ENCODE measurements at places on chromosomes 11 and 22.

DNA sequence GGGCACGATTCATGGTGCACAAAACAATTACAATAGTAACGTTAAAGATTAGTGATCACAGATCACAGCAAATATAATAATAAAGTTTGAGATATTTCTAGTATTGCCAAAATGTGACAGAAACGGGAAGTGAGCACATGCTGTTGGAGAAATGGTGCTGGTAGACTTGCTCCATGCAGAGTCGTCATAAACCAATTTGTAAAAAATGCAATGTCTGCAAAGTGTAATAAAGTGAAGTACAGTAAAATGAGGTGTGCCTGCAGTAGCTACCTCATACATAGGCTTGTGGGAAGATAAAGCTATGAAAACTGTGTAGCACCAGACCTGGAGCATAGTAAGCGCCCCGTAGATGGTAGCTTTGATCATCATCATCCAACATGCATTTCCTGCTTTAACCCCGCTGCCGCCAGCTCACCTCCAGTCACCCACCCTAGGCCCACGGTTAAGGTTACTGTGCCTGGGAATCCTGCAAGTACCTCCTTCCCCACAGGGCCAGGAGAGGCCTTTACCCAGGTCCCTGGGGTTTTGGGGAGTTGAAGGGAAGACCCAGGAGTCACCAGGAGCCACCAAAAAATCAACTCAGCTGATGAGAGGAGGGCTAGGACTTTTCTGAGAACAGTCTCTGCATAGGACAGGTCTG is 59.2 kb downstream of the MYO7A start:
- no peak for DNase-seq
- H3K36me3 ChIP-seq, result no peaks in the 10 kb centered on the region
- no peaks in the 10 kb centered on the region for H3K27me3 ChIP-seq
- no peak overlapping the region for H3K4me3 ChIP-seq
- no peaks in the 10 kb centered on the region for H3K4me1 ChIP-seq

DNA sequence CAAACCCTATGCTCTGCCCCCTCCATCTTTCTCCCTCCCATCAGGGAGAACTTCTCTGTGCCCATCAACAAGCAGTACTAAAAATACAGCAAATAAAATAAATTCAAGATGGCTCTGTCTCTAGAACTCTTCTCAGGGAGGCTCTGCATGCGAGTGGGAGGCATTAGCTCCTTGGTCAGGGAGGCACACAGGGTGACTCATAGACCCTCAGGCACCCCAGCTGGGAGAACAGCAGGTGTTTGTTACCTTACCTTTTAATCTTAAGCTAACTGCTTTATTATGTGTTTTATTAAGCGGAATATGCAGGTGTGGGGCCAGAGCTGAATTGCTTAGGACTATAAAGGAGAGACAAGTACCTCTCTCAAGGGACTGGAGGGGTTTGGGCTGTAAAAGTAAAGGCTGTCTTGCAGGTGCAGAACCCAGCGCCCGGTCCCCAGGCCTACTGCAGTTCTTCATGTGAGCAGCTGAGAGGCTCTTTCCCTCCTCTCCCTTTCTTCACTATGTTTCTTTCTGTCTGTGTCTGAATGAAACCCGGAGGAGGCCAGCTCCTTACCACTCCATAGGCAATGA is 20.8 kb downstream of the CSNK2A3 start:
- no peaks in the 10 kb centered on the region for H3K36me3 ChIP-seq
- no peak for DNase-seq
- H3K27me3 ChIP-seq, result no peaks in the 10 kb centered on the region
- H3K4me1 ChIP-seq, result no peaks in the 10 kb centered on the region
- H3K4me3 ChIP-seq, result no peak overlapping the region
- H3K27ac ChIP-seq, result no peak overlapping the region

GRCh38 chr11:15430381-15430780 is 315.7 kb downstream of the INSC start:
- H3K27ac ChIP-seq, result no peak overlapping the region
- no peaks in the 10 kb centered on the region for H3K36me3 ChIP-seq
- H3K4me3 ChIP-seq, result no peak overlapping the region
- no peaks in the 10 kb centered on the region for H3K4me1 ChIP-seq
- no peak for DNase-seq

GRCh38 chr11:66281776-66282467 is 3.9 kb downstream of the CNIH2 start:
- H3K27me3 ChIP-seq, result no peaks in the 10 kb centered on the region
- peaks cover 23% of the 10 kb centered on the region for H3K36me3 ChIP-seq
- H3K4me1 ChIP-seq, result peaks cover 34% of the 10 kb centered on the region
- H3K4me3 ChIP-seq, result no peak overlapping the region
- H3K27ac ChIP-seq, result no peak overlapping the region

DNA sequence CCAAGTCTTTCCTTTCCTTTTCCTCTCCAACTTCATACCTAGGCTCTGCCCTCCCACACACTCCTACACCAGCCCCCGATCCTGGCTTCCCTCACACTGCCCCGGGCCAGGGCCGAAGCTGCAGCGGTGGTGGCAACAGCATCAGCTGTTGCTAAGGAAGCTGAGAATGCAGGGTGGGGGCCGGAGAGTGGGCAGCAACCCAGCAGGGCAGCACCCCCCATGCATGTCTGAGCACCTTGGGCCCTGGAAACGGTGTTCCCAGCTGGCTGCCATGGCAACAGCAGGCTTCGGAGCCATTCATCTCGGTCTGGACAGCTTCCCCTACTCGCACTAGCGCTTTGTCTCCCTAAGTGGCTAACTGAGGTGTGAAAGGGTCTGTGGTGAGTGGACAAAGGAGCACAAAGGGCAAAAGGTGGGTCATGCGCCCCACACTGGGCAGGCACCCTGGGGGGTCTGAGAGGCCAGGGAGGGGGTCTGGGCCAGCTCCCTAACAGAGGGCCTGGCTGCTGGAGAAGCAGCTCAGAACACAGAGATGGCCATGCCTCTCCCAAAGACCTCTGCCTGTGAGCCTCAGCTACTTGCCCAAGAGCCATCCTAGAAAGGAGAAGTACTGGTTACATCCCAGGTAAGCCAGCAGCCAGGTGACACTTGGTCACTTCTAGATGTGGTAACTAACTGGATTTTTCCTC is 42.1 kb upstream of the JAM3 start:
- no peaks in the 10 kb centered on the region for H3K36me3 ChIP-seq
- H3K4me3 ChIP-seq, result no peak overlapping the region
- H3K27ac ChIP-seq, result no peak overlapping the region
- H3K27me3 ChIP-seq, result no peaks in the 10 kb centered on the region
- DNase-seq, result no peak
- H3K4me1 ChIP-seq, result no peaks in the 10 kb centered on the region

GRCh38 chr22:24247564-24248344 is 2.9 kb upstream of the GGT5 start:
- H3K27ac ChIP-seq, result peak overlapping the region; percentile 85
- peaks cover 25% of the 10 kb centered on the region for H3K4me1 ChIP-seq
- no peak overlapping the region for H3K4me3 ChIP-seq
- H3K36me3 ChIP-seq, result no peaks in the 10 kb centered on the region
- peak; percentile 88 for DNase-seq

DNA sequence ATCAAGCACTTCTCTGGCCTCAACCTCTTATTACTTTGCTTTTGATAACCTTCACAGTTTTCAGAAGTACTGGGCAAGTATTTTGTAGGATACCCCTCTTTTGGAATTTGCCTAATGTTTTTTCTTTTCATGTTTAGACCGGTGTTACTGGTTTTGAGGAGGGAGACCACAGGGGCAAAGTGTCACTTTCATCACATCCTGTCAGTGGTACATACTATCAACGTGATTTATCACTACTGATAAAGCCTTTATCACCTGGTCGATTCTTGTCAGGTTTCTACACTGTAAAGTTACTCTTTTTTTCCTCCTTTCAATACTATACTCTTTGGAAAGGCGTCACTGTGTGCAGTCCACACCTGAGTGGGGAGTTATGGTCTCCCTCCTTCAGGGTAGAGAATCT is 26.7 kb downstream of the QSER1 start:
- no peaks in the 10 kb centered on the region for H3K27me3 ChIP-seq
- no peak for DNase-seq
- no peak overlapping the region for H3K4me3 ChIP-seq
- H3K4me1 ChIP-seq, result no peaks in the 10 kb centered on the region
- no peaks in the 10 kb centered on the region for H3K36me3 ChIP-seq

GRCh38 chr11:5541427-5541826 is 6.9 kb downstream of the OR52H1 start:
- H3K4me3 ChIP-seq, result no peak overlapping the region
- no peak for DNase-seq
- no peaks in the 10 kb centered on the region for H3K4me1 ChIP-seq

- no peak for DNase-seq
- no peak overlapping the region for H3K4me3 ChIP-seq
- no peaks in the 10 kb centered on the region for H3K27me3 ChIP-seq
- no peak overlapping the region for H3K27ac ChIP-seq
These were observed 32.5 kb upstream of the RASL10A start for GRCh38 chr22:29348041-29348440.

- no peaks in the 10 kb centered on the region for H3K36me3 ChIP-seq
- no peak for DNase-seq
- H3K27me3 ChIP-seq, result peaks cover 10% of the 10 kb centered on the region
- H3K4me1 ChIP-seq, result peaks cover 10% of the 10 kb centered on the region
- H3K27ac ChIP-seq, result no peak overlapping the region
These were observed 1.7 kb upstream of the TNNT3 start for GRCh38 chr11:1917523-1918435.

DNA sequence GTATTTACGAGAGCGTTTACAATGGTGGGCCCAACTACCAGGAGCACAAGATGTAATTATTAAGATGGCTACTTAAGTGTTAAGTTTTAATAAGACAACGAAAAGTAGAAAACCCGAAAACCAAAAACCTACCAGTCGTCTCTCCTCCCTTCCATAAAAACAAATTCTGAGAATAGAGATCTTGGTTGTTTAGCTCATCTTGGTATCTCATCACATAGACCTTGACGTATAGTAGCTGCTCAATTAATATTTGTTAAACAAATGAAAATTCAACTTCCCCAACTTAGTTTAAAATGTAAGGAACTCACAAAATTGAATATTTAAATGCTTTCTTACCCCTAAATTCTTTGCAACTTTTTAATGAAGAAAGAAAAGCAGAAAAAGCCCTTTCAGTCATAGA is 669 bp downstream of the KDM4D start:
- no peak for DNase-seq
- H3K4me3 ChIP-seq, result peak overlapping the region; percentile 72
- peaks cover 29% of the 10 kb centered on the region for H3K4me1 ChIP-seq
- peaks cover 29% of the 10 kb centered on the region for H3K36me3 ChIP-seq
- no peaks in the 10 kb centered on the region for H3K27me3 ChIP-seq

DNA sequence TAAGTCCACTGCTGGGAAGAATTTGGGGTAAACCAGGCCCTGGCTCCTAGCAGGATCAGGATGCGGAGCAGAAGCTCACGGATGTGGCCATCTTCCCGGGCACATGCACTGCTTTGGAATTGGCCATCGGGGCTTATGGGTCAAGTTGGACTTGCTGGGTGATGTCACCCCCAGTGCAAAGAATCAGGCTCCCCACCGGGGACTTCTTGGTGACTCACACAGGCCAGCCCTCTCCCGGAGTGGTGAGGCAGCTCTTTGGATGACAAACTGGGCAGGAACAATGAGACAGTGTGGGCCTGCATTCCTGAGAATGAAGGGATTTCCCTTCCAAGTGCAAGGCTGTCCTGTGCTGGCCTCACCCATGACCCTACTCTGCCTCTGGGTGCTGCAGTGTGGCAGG is 128.8 kb upstream of the ANO1 start:
- no peaks in the 10 kb centered on the region for H3K36me3 ChIP-seq
- peak; percentile 37 for DNase-seq
- H3K4me1 ChIP-seq, result no peaks in the 10 kb centered on the region
- no peaks in the 10 kb centered on the region for H3K27me3 ChIP-seq
- H3K27ac ChIP-seq, result peak overlapping the region; percentile 61

DNA sequence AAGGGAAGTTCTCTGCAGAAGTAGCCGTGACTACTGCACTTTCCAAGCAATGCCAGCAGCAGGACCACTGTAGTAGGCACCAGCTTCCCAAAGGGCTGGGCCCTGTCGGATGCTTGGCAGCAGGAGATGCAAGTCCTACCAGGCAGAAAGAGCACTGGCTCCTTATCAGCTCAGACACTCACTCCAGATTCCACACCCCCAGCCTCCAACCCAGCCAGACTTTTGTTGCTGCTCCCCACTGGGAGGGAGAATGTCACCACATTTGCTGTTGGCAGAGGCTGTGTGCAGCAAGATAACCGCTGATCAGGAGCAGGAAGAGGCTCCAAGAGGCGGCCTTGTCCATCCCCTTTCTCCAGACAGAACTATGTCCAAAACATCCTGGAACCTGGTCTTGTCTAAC is 118.7 kb downstream of the C11orf58 start:
- H3K27me3 ChIP-seq, result no peaks in the 10 kb centered on the region
- H3K27ac ChIP-seq, result no peak overlapping the region
- H3K4me1 ChIP-seq, result no peaks in the 10 kb centered on the region
- H3K4me3 ChIP-seq, result no peak overlapping the region
- H3K36me3 ChIP-seq, result peaks cover 33% of the 10 kb centered on the region

GRCh38 chr22:47249370-47249928 is 487.0 kb downstream of the TBC1D22A start:
- no peaks in the 10 kb centered on the region for H3K27me3 ChIP-seq
- H3K36me3 ChIP-seq, result no peaks in the 10 kb centered on the region
- no peaks in the 10 kb centered on the region for H3K4me1 ChIP-seq
- no peak overlapping the region for H3K4me3 ChIP-seq
- H3K27ac ChIP-seq, result no peak overlapping the region

DNA sequence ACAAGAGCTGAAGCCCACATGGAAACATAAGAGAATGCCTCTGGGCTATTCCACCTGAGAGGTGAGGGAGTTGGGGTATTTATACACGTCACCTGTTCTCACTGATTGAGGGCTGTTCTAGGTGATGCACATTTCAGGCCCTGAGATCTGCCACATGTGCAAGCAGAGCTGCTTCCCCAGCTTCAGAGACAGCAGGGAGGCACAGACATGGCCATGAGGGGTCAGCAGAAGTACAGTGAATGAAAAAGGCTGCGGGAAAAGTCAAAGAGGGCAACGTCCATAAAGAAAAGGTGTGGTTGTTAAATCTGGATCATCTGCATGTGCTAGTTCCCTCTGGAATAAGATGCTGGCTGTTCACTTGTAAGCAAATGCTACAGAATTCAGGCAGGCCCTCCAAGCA is 75.4 kb downstream of the GAB4 start:
- H3K27ac ChIP-seq, result no peak overlapping the region
- H3K4me3 ChIP-seq, result no peak overlapping the region
- H3K36me3 ChIP-seq, result no peaks in the 10 kb centered on the region

GRCh38 chr11:92675810-92676209 is 293.6 kb upstream of the MTNR1B start:
- H3K27me3 ChIP-seq, result no peaks in the 10 kb centered on the region
- peaks cover 9% of the 10 kb centered on the region for H3K4me1 ChIP-seq
- DNase-seq, result no peak

GRCh38 chr11:110870816-110871522 is 158.7 kb upstream of the ARHGAP20 start:
- H3K27me3 ChIP-seq, result no peaks in the 10 kb centered on the region
- no peak for DNase-seq
- no peak overlapping the region for H3K27ac ChIP-seq
- no peak overlapping the region for H3K4me3 ChIP-seq
- H3K4me1 ChIP-seq, result no peaks in the 10 kb centered on the region

GRCh38 chr22:24105013-24105360 is 76.3 kb upstream of the SUSD2 start:
- peaks cover 6% of the 10 kb centered on the region for H3K4me1 ChIP-seq
- H3K27ac ChIP-seq, result peak overlapping the region; percentile 78
- H3K4me3 ChIP-seq, result no peak overlapping the region
